ENCODE measurements at places on chromosomes 6 and 20. TPM values are rescaled to one million over a fixed set of nuclear protein-coding genes. Genes with fewer than 3 reads are reported as not detected.

The ENPP5 gene
- 6.5 TPM for polyA plus RNA-seq

- DNase-seq = peak; percentile 81
Observed at GRCh38 chr20:44014807-44015732, 100.4 kb downstream of the TOX2 start.

DNA sequence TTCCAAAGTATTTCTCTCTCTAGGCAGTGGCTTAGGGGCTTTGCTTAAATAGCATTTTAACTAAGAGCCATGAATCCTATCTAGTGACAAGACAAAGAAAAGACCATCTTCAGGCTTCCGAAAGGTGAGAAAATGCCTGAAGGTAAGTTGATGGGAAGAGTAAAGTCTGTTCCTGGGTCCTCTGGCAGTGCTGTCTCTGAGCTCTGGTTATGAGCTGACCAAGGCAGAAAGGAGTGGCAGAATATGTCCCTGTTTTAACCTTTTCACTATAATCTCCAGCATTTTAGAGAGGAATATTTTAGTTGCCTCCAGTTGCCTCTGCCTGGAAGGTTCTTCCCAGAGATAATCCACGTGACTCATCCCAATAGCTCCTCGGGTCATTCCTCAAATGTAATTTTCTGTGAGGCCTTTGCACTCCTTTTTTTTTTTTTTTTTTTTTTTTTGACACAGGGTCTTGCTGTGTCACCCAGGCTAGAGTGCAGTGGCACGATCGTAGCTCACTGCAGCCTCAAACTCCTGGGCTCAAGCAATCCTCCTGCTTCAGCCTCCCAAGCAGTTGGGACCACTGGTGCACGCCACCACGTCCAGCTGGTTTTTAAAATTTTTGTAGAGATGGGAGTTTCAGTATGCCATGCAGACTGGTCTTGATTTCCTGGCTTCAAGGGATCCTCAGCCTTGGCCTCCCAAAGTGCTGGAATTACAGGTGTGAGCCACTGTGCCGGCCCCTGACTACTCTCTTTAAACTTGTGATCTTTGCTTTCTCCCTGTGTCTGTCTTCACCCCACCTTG is 3.7 kb upstream of the ARMH2 start:
- DNase-seq = no peak

DNA sequence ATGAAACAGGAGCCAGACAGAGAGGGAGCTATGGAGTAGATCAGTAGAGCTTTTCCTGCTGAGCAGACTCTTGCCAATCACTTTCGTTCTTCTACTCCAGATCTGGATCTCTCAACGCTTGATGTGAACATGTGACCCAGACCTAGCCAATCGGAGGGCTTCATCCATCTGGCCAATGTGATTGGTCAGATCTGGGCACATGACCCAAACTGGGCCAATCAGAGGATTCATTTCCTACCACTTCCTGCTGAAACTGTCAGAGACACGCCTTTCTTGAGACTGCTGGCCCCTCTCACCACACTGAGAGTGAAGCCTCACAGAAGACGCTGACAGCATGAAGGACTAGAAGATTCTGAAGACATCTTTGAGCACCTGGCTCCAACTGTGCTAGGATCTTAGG is 44.2 kb upstream of the ZMYND8 start:
- no peak for DNase-seq

All from lung (tissue), 17 donors.